ENCODE measurements at places on chromosomes 11 and 22.
A peak's percentile ranks its signal among the peaks of the same experiment; 100 is the strongest.

- peak; percentile 46 for DNase-seq
Measured at GRCh38 chr11:47259232-47259977, 1.6 kb downstream of the NR1H3 start.

DNA sequence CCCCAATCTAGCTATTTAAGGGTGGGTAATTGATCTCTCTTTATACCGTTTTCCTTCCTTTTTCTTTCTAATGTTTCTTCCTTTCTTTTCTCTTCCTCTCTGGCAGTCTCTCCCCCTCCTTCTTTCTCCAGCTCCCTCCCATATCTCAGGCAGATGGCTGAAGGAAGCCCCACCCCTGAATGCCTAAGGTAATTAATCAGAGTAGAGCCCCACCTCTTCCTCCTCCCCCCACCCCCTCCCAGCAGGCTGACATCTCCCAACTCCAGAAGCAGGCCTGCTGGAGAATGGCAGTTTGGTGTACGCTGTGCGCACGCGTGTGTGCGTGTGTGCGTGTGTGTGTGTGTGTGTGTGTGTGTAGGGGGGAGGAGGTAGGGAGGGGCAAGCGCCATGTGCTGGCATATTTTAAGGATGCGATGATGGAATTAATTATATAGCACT, 122.6 kb downstream of the APOL5 start:
- peak; percentile 97 for DNase-seq

GRCh38 chr22:29623059-29623458, 19.6 kb downstream of the NF2 start:
- no peak for DNase-seq

- DNase-seq = no peak
Measured at GRCh38 chr11:30282289-30282631, 40.6 kb upstream of the ARL14EP start.

DNA sequence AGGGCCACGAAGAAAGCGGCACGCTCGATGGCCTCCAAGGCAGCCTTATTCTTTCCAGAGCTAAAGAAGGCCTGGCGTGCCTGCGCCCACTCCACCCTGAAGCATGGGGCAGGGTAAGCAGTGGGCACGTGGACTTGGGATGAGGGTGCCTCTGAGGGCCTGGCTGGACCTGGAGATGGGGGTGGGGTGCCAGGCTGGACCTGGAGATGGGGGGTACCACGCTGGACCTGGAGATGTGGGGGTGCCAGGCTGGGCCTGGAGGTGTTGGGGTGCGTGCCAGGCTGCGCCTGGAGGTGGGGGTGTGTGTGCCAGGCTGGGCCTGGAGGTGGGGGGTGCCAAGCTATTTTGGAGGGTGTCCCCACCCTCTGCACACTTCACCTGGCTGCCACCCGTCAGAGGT, 5.3 kb downstream of the CPT1B start:
- no peak for DNase-seq

GRCh38 chr11:124768914-124769313, 6.8 kb upstream of the ESAM start:
- no peak for DNase-seq

GRCh38 chr22:45502215-45503049, at the start of gene FBLN1:
FBLN1 (plus strand) TSS chr22:45502883; CDS start chr22:45502986, 103 bp downstream.
- DNase-seq = peak; percentile 69

- no peak for DNase-seq
Measured at GRCh38 chr11:68927280-68928135, 23.8 kb downstream of the IGHMBP2 start.

DNA sequence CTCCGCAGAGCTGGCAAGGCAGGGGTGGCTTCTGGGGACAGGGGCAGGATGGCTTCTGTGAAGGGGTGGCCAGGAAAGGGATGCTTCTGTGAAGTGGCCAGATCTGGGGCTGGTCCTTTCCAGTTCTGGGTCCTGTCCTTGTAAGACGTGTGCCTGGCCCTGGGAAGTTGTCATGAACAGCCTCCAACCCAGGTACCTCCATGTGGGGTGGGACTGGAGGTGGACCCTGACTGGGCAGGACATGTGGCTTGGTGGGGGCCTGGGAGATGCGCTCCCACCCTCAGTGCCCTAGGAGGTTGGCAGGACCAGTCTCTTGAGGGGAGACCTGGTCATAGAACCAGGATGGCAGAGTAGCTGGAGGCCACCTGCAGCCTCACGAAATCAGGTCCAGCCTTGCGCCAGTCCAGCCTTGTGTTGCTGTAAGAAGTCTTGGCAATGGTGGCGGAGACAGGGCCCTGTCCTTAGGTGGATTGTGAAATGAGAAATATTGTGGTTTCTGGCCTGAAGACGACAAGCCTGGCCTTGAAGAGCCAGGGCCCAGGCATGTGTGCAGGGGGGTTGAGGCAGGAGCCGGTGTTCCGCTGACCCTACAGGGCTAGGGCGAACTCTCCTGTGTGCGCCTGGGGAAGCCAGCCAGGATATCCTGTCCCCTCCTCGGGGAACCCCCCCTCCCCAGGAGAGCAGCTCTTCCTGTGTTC, 2.6 kb downstream of the KCNQ1 start:
- DNase-seq = no peak

DNA sequence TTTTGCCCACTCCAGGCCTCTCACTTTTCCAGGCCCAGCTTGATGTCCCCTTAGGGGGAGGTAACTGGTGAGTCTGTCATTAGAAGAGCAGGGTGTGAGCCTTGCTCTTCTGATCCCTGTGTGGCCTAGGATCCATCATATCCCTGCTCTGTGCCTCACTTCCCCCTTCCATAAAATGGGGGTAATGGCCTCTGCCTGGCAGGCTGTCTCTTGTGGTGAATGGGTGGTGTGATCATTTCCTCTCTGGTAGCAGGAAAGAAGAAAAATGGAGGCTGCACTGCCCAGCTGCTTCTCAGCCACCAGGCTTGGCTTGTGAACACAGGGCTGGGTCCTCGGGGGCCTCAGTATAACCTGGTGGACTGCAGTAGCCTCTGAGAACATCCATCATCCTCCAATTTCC, 5.6 kb downstream of the ARHGEF17 start:
- peak; percentile 53 for DNase-seq

DNA sequence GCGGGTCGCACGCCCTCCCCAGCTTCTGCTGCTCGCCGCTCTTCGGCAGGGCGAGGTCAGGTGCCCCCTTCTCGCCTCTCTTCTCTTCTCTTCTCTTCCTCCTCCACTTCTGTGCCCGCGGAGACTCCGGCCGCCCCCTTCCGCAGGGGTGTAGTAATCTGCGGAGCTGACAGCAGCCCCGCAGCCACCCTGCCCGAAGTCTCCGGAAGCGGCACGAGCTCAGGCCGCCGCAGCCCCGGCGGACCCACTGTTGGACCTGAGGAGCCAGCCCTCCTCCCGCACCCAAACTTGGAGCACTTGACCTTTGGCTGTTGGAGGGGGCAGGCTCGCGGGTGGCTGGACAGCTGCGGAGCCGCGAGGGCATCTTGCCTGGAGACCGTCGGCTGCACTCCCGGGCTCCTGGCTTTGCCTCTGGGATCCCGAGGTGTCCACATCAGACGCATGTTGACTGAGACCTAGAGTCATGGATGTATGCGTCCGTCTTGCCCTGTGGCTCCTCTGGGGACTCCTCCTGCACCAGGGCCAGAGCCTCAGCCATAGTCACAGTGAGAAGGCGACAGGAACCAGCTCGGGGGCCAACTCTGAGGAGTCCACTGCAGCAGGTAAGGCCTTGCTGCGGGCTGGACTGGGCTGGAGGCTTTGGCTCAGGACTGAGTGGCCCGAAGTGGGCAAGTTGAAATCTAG, 486 bp downstream of the STIM1 start:
- peak; percentile 61 for DNase-seq

DNA sequence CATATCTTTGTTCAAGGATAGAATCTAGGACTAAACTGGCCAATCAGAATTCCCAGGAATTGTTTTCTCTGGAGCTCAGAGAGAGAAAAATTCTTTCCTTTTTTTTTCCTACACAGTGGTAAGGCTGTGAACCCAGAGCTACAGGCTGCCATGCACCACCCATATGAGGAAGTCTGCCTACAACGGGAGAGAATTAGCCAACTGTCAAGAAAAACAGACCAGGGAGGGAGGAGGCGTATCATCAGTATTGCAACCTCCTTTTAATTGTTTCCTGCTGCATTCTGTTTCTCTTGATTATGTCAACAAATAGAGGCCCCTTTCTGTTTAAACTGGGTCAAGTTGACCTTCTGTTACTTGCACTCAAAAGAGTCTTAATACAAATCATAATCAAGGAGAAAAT, 176.5 kb upstream of the UBASH3B start:
- peak; percentile 21 for DNase-seq
